ENCODE measurements at places on chromosomes 3 and 15. TPM values are rescaled to one million over a fixed set of nuclear protein-coding genes. Genes with fewer than 3 reads are reported as not detected.

MAP6D1 gene
- total RNA-seq = 0.70 TPM

C3orf85 gene
- total RNA-seq = not detected

GRCh38 chr3:125512135-125512920 lies 7.7 kb downstream of the SNX4 start:
- H3K36me3 ChIP-seq = peaks cover 61% of the 10 kb centered on the region
- peak; percentile 47 for DNase-seq
- H3K27me3 ChIP-seq = no peaks in the 10 kb centered on the region
- H3K27ac ChIP-seq = peak overlapping the region; percentile 33
- H3K4me1 ChIP-seq = peaks cover 35% of the 10 kb centered on the region

DNA sequence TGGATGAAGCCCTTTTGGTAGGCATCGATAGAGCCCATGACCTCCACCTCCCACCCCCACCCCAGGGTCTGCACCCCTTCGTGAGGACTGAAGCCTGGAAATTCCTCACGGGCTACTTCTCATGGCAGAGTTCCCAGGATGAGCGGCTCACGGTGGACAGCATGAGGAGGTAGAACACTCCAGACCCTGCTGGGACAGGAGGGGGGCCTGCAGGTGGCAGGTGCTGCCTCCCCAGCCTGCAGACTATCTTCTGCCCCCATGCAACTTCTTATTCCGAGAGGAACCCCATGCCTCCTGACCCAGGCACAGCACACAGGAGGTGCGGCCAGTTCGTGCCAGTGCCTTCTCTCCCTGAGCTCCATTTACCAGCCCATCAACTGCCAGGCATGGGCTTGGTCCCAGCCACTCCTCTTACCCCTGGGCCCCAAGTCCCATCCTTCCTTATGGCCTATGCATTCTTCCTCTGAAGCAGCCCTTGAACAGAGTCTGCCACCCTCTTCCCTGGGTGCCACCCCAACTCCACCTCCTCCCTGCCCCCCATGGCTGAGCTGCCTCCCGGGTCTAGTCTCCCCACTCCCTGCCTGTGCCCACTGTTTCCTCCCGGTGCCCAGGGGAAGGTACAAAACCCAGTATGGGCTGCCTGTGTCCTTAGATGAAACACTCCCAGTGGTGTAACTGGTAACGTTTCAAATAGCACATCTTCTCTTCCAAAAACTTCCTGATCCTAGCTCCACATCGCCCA lies 8.4 kb downstream of the TBC1D21 start:
- no peaks in the 10 kb centered on the region for H3K36me3 ChIP-seq
- peaks cover 3% of the 10 kb centered on the region for H3K4me1 ChIP-seq
- no peak overlapping the region for H3K27ac ChIP-seq
- DNase-seq = no peak

GRCh38 chr3:193563426-193563825 lies 8.7 kb upstream of the ATP13A4 start:
- no peak for DNase-seq
- H3K36me3 ChIP-seq = no peaks in the 10 kb centered on the region
- no peaks in the 10 kb centered on the region for H3K27me3 ChIP-seq
- H3K4me3 ChIP-seq = no peak overlapping the region
- no peak overlapping the region for H3K27ac ChIP-seq
- H3K4me1 ChIP-seq = no peaks in the 10 kb centered on the region

DNA sequence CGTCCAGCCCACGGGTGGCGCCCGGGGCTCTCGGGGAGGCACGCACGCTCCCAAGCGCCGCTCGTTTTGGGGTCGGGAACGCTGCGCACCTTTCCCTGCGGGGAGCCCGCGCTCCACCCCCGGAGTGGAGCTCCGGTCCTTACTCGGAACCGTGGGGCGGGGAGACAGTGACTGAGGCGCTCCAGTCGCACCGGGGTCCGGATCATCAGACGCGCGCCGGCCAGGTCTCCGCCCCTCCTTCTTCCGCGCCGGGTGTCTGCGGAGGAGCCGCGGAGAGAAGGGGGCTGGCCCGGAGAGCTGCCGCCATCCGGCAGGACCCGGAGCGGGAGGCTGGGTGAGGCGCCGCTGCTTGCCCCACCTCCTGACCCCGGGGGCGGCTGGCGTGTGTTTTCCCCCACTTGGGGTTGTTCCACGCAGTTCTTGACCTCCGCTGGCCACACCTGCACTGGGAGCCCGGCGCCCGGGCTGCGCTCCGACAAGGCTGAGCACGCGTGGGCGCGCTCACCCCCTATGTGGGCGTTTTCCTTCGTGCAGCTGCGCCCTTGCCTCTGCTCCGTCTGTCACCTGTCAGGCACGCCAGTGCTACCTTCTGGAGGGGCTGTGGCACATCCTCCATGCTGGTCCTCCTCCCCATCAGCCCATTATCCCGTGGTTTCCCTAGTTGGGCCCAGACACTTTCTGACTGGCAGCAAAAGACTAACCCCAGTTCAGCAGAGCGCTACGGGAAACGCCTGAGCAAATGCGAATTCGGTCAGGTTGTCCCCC lies at the start of gene MCF2L2:
Gene MCF2L2 (minus strand): TSS at position 173 of the 765 bp plus-strand sequence. CDS start 642 bp downstream, outside the sequence.
- H3K4me3 ChIP-seq = peak within 1 kb of the TSS; percentile 82
- peaks cover 42% of the 10 kb centered on the region for H3K4me1 ChIP-seq
- H3K27ac ChIP-seq = peak within 1 kb of the TSS; percentile 78
- peak; percentile 92 for DNase-seq

ZPLD1 gene
- total RNA-seq = not detected

MKRN2OS gene
- total RNA-seq = not detected

- DNase-seq = no peak
- peaks cover 60% of the 10 kb centered on the region for H3K36me3 ChIP-seq
- peaks cover 68% of the 10 kb centered on the region for H3K4me1 ChIP-seq
- H3K27ac ChIP-seq = no peak overlapping the region
- H3K27me3 ChIP-seq = no peaks in the 10 kb centered on the region
Measured at GRCh38 chr3:152359385-152360248, 90.9 kb downstream of the MBNL1 start.
